ENCODE measurements at places on chromosomes 16 and 17.

DNA sequence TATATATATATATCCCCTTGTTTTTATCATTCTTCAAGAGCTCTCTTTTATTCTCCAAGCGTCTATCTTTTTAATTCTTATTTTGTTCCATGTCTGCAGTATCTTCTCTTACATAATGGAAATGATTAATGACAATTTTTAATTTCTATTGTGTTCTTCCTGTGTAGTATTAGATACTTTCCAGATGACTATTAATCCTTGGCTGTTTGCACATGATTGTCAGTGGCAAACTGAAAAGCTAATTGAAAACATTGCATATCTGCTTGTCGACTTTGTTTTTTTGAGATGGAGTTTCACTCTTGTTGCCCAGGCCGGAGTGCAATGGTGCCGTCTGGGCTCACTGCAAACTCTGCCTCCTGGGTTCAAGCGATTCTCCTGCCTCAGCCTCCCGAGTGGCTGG is 124.7 kb downstream of the BCAS3 start:
- no peak for DNase-seq

GRCh38 chr16:78689028-78689427 is 589.6 kb downstream of the WWOX start:
- DNase-seq: no peak

- no peak for DNase-seq
These were observed 367.9 kb downstream of the SOX9 start for GRCh38 chr17:72488555-72489271.

DNA sequence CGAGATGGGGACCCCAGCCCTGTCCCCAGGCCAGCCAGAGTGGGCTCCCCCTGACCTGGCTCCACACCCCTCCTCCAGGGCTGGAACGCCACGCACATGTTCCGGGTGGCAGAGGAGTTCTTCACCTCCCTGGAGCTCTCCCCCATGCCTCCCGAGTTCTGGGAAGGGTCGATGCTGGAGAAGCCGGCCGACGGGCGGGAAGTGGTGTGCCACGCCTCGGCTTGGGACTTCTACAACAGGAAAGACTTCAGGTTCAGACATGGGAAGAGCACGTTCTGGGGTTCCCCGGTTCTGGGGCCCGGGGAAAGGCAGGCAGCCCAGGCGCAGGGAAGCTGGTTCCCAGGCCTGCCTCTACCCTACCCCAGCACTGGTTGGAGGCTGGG is 4.6 kb downstream of the ACE start:
- DNase-seq: no peak

DNA sequence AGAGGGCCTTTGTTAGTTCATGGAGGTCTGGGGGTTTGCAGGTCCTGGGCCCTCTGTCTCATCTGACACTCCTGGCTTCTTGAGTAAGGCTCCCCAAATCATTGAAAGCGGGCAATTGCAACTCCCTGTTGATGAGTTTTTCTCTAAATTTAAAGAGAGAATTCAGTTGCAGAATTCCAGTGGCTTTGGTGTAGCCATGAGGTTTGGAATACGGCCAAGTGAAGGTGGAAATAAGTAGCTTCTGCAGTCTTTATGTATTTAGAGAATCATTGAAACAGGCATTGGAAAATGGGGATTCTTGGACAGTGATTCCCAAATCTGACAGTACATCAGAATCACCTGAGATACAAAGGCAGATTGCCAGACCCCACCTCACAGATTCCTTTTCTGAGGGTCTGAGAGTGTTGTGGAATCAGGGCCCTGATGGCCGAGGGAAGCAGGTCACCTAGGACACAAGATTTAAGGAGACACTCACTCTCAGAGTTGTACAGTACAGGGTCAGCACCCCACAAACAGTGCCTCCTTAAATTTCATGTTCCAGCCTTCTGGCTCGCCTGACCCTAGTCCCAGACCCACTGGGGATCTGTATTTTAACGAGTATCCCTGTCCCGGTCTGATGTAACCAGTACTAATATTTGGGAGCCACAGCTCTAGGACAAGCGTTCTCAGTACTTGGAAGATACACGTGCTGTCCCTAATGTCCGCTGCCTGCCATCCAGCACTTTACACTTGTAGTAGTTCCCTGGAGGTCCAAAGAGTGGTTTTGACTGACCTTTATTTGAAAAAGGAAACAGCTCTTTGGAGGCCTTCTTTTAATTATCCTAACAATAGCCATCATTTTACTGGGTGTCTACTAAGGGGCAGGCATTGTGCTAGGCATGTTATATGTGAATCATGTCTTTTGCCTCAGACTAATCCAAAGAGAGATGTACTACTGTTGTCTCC is 37.8 kb downstream of the YPEL2 start:
- no peak for DNase-seq

DNA sequence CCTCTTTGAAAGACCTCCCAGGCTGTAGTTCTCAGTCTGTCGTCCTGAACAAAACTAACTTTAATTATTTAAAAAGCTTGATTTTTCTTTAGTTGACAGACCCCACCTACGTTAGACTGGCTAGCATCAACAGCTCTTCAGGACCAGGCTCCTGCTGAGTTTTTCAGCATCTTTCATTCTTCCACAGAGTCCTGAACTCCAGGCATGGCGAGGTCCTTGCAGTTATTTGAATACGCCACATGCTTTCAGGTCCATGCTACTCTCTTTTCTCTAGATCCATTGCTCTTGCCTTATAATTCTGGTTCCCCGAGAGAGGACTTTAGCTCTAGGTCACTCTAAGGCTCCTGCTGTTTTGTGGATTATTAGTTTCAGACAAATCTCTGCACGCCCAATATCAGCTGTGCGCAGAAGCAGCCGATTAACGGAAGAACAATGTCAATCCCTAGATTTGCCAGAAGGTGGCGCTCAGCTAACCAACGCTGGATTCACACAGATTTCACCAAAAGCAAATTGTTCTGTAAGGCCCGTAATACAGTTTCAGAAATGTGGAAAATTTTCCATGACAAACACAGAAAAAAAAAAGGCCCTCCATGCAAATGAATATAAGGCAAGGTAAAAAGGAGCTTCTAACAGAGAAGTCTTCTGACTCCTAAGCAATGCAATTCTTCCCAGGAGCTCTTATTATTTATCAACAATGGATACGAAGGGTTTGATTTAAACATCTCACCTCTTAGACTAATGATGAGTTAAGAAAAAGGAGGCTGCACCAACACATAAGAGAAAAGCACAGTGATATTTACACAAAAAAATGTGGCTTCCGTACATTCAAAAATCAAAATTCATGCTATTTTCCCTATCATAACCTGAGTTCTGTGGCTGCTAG is 33.5 kb upstream of the BCO1 start:
- peak; percentile 35 for DNase-seq

- no peak for DNase-seq
These were observed 9.3 kb downstream of the PGAP3 start for GRCh38 chr17:39678340-39679116.

DNA sequence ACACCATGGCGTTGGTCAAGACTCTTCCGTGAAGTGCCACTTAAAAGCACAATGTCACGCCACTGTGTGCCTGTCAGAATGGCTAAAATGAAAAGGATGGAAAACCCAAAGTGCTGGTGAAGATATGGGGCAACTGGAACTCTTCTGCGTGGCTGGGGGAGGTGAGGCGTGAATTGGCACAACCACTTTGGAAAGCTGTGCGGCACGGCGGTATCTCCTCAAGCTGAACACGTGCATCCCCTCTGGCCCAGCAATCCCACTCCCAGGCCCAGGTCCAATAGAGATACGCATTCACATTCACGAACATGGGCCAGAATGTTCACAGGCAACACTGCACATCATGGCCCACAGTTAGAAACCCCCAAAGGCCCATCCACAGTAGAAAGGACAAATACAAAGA is 8.9 kb downstream of the DUSP3 start:
- DNase-seq: no peak

DNA sequence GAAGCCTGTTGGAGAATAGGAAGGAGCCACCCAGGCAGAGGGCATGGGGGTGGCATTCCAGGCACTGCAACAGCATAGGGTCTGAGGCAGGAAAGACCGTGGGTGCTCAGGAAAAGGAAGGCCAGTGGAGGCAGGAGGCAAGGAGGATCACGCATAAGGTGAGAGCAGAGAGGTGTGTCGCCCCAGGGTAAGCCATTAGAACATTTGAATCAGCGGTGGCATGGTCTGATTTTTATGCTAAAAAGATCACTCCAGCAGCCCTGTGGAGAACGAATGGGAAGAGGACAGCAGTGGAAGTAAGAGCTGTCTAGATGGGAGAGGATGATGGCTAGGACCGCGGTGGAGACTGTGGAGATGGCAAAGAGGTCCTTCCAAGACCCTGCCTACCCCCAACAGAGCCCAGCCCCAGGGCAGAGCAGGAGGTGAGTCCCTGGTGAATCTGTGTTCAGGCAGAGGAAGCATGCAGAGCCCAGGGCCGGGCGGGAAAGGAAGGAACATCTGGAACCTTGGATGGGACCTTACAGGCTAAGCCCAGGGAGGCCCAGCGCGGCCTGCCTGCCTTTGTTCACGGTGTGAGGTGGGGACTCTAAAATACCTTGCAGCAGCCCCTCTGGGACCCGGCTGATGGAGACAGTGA is 7.8 kb downstream of the LPO start:
- DNase-seq: no peak
